ENCODE measurements at places on chromosomes 5 and 9.

DNA sequence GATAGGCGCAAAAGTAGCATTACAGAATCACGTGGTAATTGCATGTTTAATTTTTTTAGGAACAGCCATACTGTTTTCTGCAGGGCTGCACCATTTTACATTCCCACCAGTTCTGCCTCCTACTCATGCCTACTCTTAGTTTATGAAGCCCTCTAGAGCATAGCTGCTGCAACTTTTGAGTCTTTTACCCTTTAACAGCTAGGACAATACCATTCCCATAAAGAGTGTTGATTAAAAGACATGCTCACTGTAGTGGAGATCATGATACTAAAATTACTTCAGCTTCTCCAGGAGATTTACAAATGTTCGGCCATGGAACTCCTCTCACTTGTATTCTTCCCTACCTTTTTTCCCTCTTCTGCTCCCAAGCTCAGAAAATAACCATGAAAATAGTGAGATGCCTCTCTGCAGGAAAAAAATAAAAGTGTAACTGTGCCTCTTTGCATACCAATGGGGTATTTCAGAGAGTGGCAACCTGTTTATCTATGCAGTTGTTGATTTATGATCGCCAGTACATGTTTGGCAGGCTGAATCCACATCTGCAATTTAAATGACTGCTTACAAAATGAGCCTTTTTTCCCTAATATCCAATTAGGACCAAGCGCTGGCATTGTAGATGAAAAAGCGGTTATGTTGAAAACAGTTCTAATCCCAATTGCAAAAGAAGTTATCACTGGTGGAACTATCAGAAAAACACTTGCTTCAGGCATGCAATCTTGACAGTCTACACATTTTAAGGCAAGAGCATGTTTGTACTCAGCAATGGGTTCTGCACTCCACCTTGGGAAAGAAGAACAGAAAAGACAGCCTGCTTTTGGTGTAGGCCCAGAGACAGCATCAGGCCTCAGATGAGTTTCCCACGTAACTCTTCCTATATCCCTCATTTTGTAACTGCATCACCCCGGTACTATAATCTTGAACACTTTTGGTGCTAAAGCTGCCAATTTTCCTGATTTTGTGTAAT lies 131.1 kb downstream of the ADAMTSL1 start:
- DNase-seq: no peak

GRCh38 chr9:98556511-98556910 lies 152.2 kb downstream of the GABBR2 start:
- DNase-seq: no peak

DNA sequence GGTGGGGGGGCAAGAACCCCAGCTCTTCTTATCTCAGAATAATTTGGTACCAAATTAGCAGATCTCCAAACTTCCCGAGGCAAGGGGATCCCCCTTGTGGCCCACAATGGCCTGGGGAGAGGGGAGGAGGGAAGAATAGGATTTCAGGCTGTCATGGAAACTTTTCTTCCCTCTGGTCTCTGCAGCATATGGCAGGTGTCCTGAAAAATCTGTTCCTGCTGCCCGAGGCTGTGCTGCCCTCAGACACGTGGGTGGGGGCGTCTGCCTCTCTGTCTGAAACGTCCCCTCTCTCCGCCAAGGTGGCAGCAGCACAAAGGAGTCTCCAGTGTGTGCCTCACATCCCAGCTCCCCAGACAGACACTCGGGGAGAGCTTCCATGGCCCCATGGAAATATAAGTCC lies 34.0 kb downstream of the CCNJL start:
- DNase-seq: no peak

GRCh38 chr9:78677326-78677725 lies 380.4 kb downstream of the PSAT1 start:
- DNase-seq: no peak

- no peak for DNase-seq
Observed at GRCh38 chr5:16853518-16853917, 82.6 kb downstream of the MYO10 start.

DNA sequence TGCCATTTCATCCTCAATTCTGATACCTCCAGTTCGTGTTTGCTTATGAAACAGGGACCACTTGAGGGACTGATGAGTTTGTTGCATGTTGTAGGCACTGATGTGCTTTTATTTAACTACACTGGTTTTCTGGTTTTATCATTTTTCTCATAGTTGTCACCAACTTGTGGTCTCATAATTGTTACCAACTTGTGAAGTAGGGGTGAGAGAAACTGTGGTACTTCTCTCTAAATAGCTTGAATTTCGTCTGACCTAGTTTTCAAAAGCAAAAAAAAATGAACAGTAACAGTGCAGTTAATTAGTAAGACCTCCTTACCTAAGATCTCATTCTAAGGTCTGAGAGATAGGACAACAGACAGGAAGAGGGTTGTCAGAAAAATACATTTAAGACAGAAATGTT lies 78.0 kb downstream of the ANXA2R start:
- no peak for DNase-seq

DNA sequence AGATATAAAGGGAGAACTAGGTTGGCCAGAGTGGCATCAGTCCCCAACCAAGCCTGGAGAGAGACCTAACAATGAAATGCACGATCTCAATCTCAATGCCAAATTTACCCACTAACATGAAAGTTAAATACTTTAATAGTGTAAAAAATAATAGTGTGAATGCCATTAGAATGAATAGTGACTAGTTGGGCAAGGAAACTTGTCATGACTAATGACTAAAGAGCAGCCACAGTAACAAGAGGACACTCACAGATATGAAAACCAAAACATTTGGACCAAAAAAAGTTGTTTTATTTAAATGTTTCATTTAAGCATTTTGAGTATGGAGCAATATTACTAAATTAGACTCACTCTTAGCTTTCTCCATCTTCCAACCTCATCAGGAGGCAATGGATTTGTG lies 1853.8 kb downstream of the EFNA5 start:
- DNase-seq: no peak

Measured in right hindlimb (tissue), 1 donor.